ENCODE measurements at places on chromosomes 4 and X. TPM values are rescaled to one million over a fixed set of nuclear protein-coding genes. Genes with fewer than 3 reads are reported as not detected.

RENBP gene
- 27.4 TPM for total RNA-seq

CXorf38 gene
- total RNA-seq = 17.1 TPM

TRAPPC11 gene
- total RNA-seq = 45.6 TPM

DNA sequence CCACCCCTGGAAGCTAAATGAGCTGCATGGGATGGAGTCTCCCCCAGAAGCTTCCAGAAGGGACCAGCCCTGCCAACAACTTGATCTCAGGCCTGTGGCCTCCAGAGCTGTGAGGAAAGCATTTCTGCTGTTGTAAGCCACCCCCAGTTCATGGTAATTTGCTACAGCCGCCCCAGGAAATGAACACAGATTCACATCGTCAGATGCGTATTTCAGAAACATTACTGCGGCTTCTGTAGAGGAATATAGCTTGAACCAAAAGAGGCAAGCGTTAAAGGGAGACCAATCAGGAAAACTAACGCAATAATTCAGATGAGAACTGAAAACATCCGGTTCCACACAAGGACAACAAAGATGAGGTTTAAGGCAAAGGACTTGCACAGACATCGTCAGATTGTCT lies 128.4 kb upstream of the TBL1X start:
- no peak for DNase-seq

- no peak for DNase-seq
Measured at GRCh38 chr4:109912706-109913595, at the start of gene EGF. EGF (plus strand) TSS chr4:109912883; CDS start chr4:109913336, 453 bp downstream.

DNA sequence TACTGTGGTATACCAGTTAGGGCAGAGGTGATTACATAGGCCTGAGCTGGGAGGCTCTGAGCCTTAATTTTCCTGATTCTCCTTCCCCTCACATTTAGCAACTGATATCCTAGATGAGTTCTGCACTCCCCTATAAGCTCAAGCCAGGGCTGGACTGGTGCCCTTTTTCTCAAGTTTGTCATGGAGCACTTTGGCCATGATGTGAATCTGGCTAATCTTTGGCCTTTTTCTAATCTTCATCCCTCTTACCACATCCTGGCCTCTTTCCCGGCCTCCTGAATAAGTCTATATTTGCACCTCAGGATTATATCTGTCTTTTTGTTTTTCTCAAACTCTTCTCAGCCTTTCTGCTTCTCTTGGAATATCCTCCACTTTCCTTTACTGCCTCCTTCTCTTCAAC lies 10.9 kb upstream of the LAS1L start:
- no peak for DNase-seq
